Muscle of leg (tissue), 16 donors: ENCODE measurements at places on chromosomes 6 and 20. TPM values are rescaled to one million over a fixed set of nuclear protein-coding genes. Genes with fewer than 3 reads are reported as not detected.
A peak's percentile ranks its signal among the peaks of the same experiment; 100 is the strongest.

DNA sequence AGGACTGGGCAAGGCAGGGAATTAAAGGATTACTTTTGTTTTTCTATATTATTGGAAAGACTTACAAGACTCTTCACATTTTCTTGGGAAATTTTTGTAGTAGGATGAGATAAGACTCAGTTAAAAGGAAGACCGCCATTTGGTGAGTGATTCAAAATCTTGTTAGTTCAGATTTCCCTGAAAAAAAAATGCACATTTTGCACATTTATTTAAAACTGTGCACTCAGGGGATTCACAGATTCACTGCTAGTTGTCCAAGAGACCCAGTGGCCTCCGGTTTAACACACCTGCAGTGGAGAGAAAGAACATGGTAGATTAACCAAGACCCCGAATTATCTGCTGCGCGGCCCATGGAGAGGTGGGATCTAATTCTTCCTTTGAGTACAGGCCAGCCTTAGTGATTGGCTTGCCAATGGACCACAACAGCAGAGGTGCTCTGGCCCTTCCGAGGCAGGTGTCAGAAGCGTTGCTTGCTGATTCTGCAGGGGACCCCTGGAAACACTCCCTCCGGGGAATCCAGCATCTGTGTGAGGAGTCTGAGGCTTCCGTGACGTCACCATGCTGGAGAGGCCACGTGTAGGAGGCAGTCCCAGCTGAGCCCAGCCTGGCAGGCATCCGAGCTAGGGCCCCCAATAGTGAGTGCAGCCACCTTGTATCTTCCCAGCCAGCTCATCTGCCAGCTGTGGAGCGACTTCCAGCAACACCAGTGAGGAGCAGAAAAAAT is 68.9 kb downstream of the ZNF217 start:
- DNase-seq, result peak; percentile 41
- peaks cover 5% of the 10 kb centered on the region for H3K4me1 ChIP-seq
- no peak overlapping the region for H3K4me3 ChIP-seq
- H3K27me3 ChIP-seq, result no peaks in the 10 kb centered on the region
- no peaks in the 10 kb centered on the region for H3K36me3 ChIP-seq

The MYT1 gene
- 0.09 TPM for total RNA-seq

DNA sequence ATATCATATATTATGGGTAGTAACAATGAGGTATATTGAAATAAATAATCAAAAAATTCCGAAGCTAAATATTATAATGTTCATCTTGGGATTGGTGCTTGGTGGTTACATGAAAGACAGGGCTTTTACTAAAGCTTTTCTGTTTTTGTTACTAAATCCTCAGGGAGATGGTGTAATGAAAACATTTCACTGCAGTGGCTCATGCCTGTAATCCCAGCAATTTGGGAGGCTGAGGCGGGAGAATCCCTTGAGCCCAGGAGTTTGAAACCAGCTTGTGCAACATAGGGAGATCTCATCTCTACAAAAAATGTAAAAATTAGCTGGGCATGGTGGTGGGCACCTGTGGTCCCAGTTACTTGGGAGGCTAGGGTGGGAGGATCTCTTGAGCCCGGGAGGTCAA is 42.9 kb downstream of the AFG1L start:
- DNase-seq, result no peak
- H3K27ac ChIP-seq, result no peak overlapping the region
- H3K4me1 ChIP-seq, result no peaks in the 10 kb centered on the region

DNA sequence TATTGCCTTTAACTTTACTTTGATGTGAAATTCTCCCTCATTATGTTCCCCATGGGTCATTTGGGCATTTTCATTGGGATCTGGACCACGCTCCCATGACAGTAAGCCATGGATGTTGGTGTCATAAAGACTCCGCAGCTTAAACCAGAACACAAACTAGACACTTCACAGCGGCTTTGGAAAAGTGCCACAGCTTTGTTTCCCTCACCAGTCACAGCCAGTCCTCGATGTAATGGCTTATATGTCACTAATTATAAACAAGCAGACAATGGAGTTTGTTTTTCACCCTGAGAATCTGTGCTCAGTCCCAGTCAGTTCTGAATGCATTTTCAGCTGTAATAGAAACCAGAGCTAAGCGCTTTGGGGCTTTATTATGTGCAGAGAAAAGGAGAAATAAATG is 23.2 kb upstream of the DAAM2 start:
- no peak for DNase-seq
- no peak overlapping the region for H3K27ac ChIP-seq
- H3K4me1 ChIP-seq, result peaks cover 14% of the 10 kb centered on the region
- peaks cover 1% of the 10 kb centered on the region for H3K27me3 ChIP-seq
- no peaks in the 10 kb centered on the region for H3K36me3 ChIP-seq

GRCh38 chr20:64153861-64154589 is 10.2 kb upstream of the MYT1 start:
- DNase-seq, result no peak
- H3K36me3 ChIP-seq, result no peaks in the 10 kb centered on the region
- H3K4me1 ChIP-seq, result no peaks in the 10 kb centered on the region
- H3K27ac ChIP-seq, result no peak overlapping the region

DNA sequence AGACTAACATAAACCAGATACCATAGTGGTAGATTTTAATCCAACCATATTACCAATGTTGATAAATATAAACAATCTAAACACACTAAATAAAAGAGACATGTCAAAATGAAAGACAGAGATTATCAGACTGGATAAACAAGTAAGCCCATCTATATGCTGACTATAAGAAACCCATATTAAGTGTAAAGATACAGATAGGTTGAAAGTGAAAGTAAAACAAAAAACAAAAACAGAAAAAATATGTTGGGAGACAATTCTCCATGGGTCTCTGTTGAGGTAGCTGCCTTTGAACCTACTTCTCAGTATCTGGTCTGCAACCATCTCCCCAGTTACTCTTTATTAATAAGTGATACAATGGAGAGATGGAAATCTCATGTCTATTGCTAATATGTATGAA is 21.2 kb downstream of the REV3L start:
- H3K36me3 ChIP-seq, result peaks cover 4% of the 10 kb centered on the region
- no peak overlapping the region for H3K4me3 ChIP-seq
- no peaks in the 10 kb centered on the region for H3K4me1 ChIP-seq
- no peak for DNase-seq

DNA sequence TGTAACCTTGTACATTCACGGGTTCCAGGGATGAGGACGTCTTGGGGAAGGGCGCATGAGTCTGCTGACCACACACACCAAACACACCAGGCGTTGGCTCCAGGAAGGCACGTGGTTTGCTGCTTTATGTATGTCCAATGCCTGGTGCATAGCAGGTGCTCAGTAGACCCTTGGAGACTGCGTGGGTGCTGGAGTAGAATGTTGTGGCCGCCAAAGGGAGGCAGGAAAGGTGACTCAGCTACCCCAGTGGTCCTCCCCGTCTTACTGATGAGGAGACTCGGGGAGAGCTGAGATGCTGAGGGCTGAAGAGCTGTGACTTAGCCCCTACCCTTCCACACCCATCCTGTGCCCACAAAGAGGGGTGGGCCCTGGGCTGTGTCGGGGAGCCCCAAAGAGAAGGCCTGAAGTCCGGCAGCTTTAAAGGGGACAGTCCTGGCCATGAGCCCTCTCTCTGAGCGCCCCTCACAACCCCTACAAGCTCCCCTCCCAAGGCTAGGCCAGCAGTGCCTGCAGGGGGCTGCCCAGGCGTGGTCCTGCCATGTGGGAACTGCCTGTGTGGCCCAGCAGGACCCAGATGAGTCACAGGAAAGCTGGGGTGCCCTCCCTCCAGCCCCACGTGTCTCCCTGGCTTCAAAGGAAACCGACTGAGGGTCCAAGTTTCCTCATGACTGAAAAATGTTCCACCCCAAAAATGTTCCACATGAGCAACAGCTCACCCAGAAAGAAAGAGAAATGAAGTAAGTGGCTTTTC is 28.0 kb upstream of the PTGIS start:
- H3K4me3 ChIP-seq, result no peak overlapping the region
- DNase-seq, result peak; percentile 81
- H3K4me1 ChIP-seq, result peaks cover 48% of the 10 kb centered on the region

DNA sequence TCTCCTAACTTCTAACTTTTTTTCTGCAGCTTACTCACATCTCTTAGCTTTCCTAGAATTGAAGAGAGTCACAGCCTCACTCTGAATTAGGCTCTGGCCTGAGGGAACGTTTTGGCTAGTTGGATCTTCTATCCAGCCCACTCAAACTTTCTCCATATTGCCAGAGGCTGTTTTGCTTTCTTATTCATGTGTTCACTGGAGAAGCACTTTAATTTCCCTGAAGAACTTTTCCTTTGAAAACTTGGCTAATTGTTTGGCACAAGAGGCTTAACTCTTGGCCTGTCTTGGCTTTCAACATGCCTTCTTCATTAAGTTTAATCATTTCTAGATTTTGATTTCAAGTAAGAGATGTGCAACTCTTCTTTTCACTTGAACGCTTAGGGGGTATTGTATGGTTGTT is 138.2 kb upstream of the PLCB4 start:
- DNase-seq, result peak; percentile 65
- H3K4me1 ChIP-seq, result peaks cover 3% of the 10 kb centered on the region
- no peaks in the 10 kb centered on the region for H3K27me3 ChIP-seq
- H3K4me3 ChIP-seq, result no peak overlapping the region
- no peak overlapping the region for H3K27ac ChIP-seq
